ENCODE measurements at places on chromosomes 4 and X.

- no peak for DNase-seq
Observed at GRCh38 chr4:165378398-165378744, 437 bp upstream of the CPE start.

DNA sequence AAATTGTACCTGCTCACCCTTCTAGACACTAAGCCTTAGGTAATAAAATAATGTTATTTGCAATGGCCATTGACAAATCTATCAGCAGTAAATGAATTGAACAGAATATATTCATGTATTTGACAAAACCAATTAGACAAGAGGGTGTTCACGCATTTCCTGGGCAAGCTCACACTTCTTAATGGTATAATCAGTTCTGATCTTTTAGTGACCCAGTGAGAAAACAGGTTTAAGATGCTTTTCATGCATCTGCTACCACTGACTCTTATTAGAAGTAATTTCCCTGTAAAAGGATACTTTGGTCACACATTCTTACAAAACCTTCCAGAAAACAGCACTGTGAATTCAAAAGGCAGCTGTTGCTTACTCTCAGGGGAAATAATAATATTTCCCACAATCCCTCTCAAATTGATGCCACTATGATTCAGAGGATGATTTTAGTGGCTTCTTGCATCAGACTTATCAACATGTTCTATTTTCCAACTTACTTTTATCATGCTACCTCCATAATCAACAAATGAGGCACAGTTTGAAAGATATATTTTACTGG is 313.9 kb upstream of the NWD2 start:
- no peak for DNase-seq

DNA sequence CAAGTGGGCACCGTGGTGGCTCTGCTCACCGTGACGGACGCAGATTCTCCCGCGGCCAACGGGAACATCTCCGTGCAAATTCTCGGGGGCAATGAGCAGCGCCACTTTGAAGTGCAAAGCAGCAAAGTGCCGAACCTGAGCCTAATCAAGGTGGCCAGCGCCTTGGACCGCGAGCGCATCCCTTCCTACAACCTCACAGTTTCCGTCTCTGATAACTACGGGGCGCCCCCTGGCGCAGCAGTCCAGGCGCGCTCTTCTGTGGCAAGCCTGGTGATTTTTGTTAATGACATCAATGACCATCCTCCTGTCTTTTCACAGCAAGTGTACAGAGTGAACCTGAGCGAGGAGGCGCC is 2.7 kb downstream of the FAT4 start:
- no peak for DNase-seq

GRCh38 chr4:133537780-133538281 is 388.7 kb downstream of the PCDH10 start:
- DNase-seq = no peak

GRCh38 chr4:74203467-74203866 is 45.5 kb downstream of the MTHFD2L start:
- DNase-seq = no peak

GRCh38 chr4:80454040-80454439 is 118.5 kb downstream of the CFAP299 start:
- DNase-seq = no peak

DNA sequence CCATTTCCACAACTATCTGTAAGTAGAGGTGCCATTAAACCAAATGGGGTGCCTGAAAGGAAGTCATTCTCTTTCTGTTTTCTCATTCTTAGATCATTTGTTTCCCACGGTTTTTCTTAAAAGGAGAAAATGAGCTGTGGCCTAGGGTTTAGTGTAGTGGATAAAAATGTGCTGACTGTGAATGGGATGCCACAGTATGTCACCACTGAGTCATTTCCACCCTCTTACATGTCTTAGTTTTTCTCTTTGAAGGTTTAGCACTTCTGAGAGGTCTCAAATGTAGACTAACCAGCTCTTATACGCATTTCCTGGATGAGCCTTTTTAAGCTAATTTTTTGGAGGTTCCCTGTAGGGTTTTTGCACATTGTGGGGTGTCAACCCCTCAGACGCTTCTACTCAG is 244.5 kb upstream of the SPANXN1 start:
- DNase-seq = no peak

GRCh38 chrX:6120329-6120728 is 108.3 kb downstream of the NLGN4X start:
- no peak for DNase-seq

- DNase-seq = no peak
Observed at GRCh38 chrX:33336783-33337182, 125.4 kb upstream of the DMD start.

- no peak for DNase-seq
Observed at GRCh38 chrX:43676971-43677572, 21.0 kb downstream of the MAOA start.

DNA sequence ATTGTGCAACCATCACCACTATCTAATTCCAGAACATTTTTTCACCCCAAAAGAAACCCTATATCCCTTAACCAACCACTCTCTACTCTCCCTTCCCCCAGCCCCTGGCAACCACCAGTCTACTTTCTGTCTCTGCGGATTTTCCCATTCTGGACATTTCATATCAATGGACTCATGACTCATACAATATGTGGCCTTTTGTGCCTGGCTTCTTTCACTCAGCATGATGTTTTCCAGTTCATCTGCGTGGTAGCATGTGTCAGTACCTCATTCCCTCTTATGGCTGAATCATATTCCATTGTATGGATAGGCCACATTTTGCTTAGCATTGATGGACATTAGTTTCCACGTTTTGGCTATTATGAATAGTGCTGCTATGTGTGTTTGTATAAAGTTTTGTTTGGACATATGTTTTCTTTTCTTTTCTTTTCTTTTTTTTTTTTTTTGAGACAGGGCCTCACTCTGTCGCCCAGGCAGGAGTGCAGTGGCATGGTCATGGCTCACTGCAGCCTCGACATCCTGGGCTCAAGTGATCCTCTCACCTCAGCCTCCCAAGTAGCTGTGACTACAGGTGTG is 335.4 kb downstream of the BCOR start:
- no peak for DNase-seq

GRCh38 chrX:11478911-11479310 is 185.7 kb downstream of the AMELX start:
- DNase-seq = no peak

GRCh38 chrX:68443155-68443868 is 10.0 kb upstream of the OPHN1 start:
- DNase-seq = no peak

DNA sequence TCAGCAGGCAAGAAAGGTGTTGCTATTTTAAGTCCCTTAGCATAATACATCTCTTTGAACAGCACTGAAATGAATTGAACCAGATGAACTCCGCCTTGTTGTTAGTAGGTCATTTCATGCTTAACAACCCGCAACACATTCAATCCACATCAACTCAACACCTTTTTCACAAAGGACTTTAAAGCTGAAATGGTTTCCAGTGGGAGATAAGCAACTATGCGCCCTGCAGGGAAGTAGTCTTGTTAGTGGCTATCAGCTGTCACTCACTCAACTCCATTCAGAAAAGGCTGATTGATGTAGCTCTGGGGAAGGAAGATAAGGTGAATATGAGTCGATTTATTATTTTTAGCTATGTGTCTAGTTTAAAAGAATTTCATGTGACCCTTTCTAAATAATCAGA is 46.0 kb downstream of the ATP8A1 start:
- DNase-seq = no peak

- DNase-seq = no peak
Observed at GRCh38 chr4:121776610-121777401, 11.8 kb upstream of the SMIM43 start.

DNA sequence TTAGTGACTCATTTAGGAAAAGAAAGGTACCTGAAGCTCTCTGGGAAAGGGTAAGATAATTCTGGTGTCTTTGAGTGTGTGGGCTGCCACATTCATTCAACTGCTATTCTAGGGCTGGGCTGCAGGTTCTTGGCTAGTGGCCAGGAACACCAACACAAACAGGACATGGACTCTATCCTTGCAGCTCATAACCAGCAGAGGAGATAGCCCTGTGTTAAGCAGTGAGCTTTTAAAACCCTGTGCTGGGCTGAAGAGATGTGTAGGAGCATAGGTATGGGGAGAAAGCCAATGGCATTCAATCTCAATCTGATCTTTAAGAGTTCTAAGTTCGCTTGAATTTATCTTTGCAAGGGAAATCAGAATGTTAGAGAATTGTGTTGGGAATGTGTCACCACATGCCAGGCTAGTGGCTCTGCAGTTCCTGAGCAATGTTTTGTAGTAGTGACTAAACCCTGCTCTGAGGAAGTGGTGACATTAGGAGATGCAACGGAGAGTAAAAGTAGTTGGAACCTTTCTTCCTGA is 39.2 kb downstream of the SGMS2 start:
- DNase-seq = no peak

DNA sequence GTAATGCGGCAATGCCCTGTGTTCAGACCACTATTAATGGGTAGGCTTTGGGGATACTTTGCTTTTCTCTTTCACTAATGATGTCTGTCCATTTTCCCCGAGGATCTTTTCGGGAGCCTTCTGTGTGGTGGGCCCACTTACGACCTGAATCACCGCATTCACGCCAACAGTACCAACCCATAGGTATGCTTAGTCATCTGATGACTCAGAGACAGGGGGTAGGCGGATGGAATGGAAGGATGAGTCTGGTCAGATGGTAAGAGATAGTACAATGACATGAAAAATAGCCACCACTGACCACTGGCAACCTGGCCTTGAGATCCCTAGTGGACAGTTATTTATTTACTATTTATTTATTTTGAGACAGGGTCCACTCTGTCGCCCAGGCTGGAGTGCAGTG is 76.0 kb upstream of the DHRSX start:
- no peak for DNase-seq

DNA sequence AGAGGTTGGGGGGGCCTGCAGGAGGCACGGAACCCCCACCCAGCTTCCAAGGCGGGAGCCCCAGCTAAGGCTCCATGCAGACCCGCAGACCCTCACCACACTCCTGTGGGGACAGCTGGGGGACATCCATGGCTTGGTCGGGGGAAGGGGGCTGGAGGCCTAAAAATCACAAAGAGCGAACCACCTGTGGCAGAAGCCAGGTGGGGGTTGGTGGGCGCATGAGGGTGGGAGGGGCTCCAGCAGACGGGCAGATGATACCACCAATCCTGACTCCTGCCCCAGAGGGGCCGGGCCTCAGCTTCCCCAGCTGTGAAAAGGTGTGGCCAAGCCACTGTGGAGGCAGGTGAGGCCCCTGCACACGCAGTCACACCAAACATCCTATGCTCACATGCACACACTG is 111.6 kb downstream of the FAM53A start:
- DNase-seq = no peak

DNA sequence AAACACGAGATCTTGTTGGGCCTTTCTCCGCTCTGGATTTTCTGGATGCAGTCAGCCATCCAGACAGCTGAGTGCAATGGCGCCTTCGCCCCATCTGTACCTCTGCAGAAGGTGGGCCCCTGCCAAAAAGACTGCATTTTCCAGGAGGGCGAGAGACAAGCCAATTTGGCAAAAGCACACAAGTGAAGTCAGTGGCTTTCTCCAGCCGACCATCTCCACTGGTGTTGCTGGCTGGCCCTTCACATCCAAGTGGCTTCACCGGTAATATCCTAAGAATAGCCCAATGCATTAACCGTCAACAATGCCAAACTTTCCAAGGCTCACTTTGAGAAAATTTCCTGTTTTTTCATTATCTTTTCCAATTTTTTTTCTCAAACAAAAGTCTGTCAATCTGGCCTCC is 96.2 kb upstream of the MXRA5 start:
- DNase-seq = no peak

GRCh38 chr4:26484032-26484515 is 6.2 kb downstream of the CCKAR start:
- DNase-seq = no peak

DNA sequence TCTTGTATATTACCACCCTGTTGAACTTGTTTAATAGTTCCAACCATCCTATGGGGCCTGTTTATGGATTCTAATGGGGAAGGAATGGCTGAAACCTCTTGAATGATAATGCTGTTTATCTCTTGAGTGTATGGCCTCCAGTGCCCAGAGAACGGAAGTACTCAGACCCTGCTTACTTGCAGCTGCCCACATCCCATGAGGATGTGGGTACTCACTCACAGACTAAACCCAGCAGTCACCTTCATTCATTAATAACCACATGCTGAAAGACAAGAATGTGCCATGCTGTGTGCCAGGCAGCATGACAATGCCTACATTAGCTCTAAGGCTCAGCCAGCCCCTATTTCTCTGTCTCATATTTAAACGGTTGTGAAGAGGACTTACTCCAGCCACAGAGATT is 5.9 kb upstream of the ARMCX5 start:
- DNase-seq = no peak

DNA sequence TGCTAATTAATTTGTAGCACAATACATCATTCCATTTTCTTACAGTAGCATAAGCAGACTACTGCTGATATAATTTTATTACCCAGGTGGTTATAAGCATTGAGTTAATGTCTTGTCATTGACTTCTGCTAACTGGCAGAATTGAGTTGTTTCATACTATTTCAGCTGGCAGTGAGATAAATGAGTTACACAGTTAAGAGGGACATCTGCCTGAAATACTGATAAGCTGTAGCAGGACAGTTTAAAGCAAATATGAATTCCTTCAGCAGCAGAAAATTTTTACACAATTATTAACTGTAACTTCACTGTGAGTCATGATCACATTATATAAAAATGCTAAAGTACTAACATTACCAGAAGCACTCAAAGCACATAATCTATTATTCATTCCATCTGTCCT is 326.8 kb downstream of the INPP4B start:
- no peak for DNase-seq

DNA sequence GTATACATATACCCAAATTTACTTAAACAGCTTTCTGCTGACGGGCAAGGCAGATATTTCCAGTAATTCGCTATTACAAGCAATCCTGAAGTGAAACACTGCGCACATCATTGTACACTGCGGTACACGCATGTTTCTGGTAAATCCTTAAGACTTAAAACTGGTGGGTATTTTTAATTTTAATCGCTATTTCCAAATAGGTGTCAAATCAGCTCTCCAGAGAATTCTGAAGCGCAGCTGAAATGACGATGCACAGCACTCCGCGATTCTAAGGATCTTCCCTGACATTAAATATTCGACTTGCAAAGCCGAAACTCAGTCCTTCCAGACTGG is 361 bp downstream of the TMEM128 start:
- DNase-seq = no peak

GRCh38 chr4:123599920-123600810 is 203.6 kb downstream of the SPRY1 start:
- DNase-seq = no peak

- no peak for DNase-seq
Observed at GRCh38 chr4:70688795-70689231, 481 bp downstream of the UTP3 start.

GRCh38 chr4:89400287-89401035 is 92.9 kb upstream of the GPRIN3 start:
- DNase-seq = no peak
